ENCODE measurements at places on chromosomes 13 and 19.

DNA sequence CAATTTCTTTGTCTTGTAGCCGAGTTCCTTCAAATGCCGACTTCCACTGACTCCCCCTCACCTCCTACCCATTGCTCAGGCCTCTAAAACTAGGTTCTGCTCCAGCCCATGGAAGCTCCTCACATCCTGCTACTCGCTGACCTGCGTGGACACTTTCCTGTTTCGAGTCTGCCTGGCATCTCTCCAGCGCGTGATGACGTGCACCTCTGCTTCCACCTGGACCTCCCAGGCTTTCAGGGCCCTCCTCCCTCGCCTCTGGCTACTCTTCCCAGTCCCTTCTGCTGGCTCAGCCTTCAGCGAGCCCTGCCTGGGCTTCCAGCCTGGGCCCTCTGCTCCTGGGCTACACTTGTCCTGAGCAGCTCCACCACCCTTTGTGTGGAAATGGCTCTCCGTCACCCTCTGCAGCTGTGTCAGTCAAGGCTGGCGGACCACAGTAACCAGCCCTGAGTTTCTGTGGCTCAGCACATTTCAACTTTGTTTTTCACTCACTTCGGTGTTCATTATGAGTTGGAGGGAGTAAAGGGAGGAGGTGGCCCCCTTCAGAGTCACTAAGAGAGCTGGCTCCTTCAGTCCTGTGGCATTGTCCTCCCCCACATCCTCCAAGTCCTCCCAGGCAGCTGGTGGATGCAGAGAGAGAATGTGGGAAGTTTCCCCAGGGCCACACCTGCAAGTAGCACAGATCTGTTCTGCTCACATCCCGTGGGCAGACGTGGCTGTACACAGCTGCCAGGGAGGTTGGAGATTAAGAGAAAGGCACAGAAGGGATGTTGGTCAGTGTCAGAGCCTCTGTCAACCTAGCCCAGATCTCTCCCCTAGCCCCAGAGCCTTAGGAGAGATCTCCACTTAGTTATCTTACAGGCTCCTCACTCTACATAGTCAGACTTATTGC, 49.4 kb downstream of the SERP2 start:
- no peak for DNase-seq

DNA sequence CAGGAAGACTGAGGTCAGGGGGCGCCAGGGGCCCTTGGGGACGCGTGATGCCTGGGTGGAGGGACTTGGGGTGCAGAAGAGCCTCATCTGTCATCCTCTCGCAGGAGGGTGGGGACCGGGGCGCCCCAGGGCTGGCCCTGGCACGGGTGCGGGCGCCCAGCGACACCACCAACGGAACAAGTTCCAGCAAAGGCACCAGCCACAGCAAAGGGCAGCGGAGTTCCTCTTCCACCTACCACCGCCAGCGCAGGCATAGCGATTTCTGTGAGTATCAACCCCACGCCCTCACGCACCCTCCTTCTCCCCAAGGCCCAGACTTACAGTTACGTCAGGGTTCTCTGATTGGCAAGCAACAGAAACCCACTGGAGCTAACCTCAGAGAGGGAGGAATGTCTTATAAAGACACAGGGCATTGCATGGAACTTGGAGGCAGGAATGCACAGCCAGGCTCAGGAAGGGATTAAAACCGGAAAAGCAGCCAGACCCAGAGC, 29.4 kb downstream of the MARK4 start:
- no peak for DNase-seq

- DNase-seq, result no peak
Observed at GRCh38 chr19:31152906-31153305, 196.3 kb downstream of the TSHZ3 start.

- no peak for DNase-seq
Observed at GRCh38 chr13:83620530-83621220, 261.6 kb downstream of the SLITRK1 start.

- no peak for DNase-seq
Observed at GRCh38 chr13:31032528-31033113, 100.2 kb downstream of the TEX26 start.

- DNase-seq, result no peak
Observed at GRCh38 chr19:41206456-41206855, 12.6 kb upstream of the AXL start.

GRCh38 chr13:34816908-34817665, 125.0 kb upstream of the NBEA start:
- DNase-seq, result no peak

DNA sequence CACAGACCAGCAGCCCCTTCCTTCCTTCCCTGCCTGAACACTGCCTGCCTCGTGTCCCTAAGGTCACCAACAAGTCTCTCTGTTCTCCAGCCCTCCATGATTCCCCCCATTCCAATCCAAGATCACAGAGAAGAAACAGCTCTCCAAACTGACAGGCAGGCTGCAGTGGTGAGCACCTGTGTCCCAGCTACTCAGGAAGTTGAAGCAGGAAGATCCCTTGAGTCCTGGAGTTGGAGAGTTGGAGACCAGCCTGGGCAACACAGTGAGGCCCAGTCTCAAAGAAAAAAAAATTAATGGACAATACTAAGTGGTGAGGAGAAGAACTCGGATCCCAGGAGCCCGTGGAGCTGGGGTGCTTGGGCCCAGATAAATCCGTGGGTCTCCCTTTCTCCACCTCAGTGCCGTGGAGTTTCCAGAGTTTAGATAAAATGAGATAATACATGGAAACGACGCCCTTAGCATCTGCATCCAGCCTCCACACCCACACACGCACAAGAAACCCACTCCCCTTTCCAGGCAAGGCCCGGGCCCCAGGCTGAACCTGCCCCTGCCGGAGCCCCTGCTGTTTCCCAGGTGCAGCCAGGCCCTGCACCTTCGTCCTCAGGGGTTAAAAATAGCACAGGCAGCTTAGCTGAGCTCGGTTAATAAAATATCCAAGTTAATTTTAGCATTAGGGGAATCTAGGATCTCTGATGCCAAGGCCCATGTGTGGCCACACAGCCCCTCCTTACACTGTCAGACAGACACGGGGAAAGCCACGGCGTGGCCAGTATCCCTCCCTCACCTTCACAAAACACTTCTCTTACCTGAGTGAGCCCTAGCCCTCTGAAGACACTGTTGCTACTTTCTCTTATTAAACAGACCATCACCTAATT, 4.7 kb downstream of the RASA3 start:
- DNase-seq, result no peak
